T-cell (primary cell): ENCODE measurements at places on chromosomes 5 and 9. TPM values are rescaled to one million over a fixed set of nuclear protein-coding genes. Genes with fewer than 3 reads are reported as not detected.

The MEGF10 gene
- not detected for total RNA-seq

The NR5A1 gene
- total RNA-seq = 0.19 TPM

The SMU1 gene
- total RNA-seq = 25.5 TPM

The OTP gene
- not detected for total RNA-seq

The GPR151 gene
- total RNA-seq = not detected

The TLE1 gene
- 3.1 TPM for total RNA-seq

The CYLC2 gene
- not detected for total RNA-seq

The MED7 gene
- total RNA-seq = 13.1 TPM

The SERF1A gene
- 12.7 TPM for total RNA-seq

The MLANA gene
- not detected for total RNA-seq

The C9orf153 gene
- 0.90 TPM for total RNA-seq

The SPATA6L gene
- 2.4 TPM for total RNA-seq

The LCN12 gene
- 1.7 TPM for total RNA-seq
